ENCODE measurements at places on chromosomes 3 and 15.

DNA sequence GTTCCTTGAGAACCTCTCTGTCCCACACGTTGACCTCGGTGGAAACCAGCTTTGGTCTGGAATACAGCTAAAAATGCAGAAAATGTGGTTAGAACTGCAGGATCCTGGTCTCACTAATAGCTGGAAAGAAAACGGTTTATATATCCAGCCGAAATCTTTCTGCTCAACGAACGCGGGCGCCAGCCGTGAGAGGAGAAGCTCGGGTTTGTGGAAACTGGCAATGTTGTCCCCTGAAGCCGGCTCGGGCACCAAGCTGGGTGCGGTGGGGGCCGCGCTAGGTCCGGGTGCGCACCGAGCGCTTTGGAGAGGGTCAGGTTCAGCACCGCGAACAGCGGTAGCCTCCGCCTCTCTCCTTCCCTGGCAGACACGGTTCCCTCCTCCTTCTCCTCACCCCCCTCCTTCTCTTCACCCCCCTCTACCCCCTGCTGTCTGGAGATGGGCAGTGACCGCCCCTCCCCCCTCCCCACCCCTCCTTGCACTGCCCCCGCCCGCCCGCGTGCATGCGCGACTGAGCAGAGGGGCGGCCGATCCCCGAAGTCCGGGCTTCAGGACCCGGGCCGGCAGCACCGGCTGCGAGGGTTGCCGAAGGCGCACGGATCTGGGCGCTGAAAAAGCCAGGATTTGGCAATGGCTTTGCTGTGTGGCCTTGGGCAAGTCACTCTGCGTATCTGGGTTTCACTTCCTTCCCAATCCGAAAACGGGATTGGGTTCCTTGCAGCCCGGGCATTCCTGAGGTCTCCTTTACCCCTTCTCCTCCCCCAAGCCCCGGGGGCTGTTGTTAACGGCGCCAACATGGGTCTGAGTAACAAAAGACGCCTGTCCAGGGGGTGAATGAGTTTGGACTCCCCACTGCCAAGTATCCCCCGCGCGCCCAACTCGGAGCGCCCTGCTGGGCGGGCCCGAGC lies at the start of gene SKOR1:
Gene SKOR1 (plus strand): TSS at position 534 of the 905 bp plus-strand sequence. CDS start 94 bp downstream, at position 628.
- DNase-seq = no peak

DNA sequence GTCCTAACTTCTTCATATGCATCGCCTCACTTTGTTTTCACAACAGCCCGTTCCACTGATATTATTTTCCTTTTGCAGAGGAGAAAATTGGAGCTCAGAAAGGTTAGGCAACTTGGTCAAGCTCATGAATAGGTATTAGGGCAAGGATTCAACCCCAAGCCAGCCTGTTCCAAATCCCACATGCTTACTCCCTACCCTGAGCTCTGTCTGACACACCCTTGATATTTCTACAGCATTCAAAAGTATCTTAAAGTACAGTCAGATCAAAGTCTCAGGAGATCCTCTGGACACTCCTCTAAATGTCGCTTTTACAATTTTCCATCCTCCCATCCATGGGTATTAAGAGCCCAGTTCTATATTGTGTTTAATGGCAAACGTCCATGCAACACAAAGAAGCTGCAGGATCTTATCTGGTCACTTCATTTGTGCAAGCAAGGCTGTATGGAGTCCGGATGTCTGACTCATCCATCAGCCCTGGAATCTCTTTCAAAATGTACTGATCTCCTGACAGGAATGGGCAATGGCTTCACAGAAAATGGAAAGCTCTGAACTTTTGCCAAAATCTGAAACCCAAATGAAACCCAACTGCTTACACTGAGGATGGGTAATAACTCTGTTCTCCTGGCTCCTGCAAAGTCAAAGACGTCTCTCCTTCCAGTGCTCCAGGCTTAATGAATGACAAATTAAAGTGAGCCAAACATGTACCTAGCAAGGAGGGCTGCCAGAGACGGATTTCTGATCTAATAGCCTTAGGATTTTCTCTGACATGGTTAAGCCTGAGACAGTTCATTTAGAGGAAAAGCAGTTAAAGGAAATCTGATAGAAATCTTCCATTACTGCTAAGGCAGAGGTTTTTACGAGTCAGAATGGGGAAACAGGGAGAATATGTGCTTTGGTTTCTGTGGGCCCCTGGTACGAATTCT lies 230.9 kb upstream of the RORA start:
- DNase-seq = peak; percentile 49

GRCh38 chr3:72739531-72740466 lies 108.4 kb downstream of the SHQ1 start:
- DNase-seq = peak; percentile 21

DNA sequence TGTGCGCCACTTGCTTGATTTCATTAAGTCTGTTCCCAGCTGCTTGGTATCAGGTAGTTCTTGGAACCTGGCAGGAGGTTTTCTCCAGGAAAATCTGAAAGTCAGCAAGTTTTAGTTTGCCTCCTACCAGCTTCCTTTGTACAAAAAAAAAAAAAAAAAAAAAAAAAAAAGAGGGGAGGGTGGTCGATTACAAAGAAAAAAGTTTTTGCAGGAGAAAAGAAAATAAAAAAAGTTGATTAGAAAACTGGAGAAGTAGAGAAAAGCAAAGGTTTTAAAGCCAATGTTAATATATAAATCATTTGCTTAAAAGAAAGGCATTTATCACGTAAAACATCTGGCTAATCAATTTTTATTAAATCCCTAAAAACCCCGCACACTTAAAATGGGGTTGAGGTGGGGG lies 5.9 kb downstream of the EPHA3 start:
- DNase-seq = no peak

DNA sequence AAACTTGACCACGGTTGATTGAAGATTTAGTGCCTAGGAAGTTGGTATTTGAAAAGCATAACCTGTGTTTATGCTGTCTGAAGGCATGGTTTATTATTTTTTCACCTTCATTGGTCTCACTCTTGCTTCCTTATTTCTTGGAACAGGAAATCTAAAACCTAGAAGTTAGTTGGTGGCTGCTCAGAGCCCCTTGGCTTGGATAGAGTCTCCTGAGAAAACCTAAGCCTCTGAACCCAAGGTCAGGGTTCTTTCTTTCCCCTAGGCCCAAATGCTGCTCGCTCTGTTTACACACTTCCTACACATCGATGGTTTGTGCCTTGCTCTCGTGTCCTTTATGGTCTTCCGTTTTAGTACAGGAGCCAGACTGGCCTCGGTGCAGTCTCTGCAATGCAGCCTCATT lies 82.2 kb downstream of the TRAK1 start:
- no peak for DNase-seq

DNA sequence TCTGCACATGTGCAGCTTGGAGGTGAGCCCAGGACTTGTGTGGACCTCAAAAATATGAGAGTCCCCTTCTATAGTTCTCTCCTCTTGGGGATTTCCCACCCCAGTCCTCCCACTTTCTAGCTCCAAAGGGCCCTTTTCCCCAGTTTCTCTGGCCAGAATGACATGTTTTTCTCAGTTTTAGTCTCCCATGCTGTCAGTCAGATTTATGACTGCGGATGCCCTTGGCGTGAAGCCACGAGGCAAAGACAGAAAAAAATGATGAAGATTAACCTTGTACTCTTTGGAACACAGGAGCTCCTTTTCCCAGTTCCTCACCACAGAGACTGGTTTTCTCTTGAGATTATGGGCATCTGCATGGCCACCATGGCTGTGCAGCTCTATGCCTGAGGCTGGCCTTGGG lies 72.0 kb upstream of the TTBK2 start:
- no peak for DNase-seq

GRCh38 chr3:12187448-12188327 lies 29.0 kb upstream of the TIMP4 start:
- DNase-seq = no peak

- DNase-seq = no peak
Measured at GRCh38 chr15:52480990-52481389, 47.7 kb downstream of the MYO5A start.

GRCh38 chr3:34067536-34068051 lies 269.2 kb downstream of the PDCD6IP start:
- DNase-seq = no peak

DNA sequence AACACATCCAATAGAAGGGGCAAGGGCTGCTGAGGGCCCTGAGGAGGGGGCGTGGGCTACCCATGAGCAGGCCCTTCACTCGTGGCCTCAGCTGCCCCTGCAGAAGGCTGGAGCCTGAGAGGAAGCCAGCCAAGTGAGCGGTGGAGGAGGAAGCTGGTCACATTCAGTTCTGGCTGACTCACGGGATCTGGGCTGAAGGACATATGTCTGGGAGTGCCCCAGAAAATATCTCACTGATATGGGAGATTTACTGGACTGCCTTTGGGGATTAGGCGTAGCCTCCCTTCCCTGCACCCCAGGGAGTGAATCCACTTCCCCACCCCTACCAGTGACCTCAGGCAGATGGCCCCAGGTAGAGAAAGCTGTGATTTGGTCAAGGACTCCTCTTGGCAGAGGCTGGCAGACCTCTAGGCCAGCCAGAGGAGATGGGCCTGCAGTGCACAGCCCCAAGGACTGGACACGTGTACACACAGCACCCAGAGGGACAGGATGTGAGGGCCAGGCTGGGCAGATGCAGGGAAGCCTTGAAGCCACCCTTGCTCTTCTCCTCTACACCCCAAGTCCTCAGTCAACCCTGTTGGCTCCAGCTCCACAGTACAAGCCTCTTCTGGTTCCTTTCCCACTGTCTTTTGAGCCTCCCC lies 14.2 kb upstream of the ANKDD1A start:
- no peak for DNase-seq

DNA sequence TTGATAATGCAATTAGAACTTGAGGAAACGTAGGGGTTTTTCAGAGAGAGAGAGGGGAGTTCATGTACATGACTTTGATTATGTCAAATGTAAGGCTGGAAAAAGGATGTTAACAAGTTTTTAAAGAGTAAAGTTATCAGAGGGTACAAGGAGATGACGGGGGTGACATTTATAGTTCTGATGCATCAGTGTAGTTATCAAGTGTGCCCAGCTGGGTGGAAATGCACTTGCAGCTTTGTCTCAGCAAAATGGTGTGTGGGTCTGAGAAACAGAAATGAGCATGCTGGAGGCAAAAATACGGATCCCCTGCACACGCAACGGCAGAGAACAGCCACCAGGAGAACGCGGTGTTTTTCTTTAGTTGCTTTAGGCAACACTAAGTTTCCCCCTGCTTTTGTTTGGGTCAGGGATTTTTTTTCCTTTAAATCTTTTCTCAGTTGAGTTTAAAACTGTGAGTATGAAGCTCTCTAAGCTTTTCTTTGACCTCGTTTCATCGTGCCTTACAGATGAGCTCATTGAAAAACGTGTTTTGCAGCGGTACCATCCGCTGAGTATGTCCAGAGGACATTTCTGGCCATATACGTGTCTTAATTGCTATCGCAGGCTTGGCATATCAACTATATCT lies 205.4 kb downstream of the PDZRN3 start:
- no peak for DNase-seq

- DNase-seq = no peak
Measured at GRCh38 chr3:192077795-192078497, 617.0 kb downstream of the PYDC2 start.

Data from COLO829 (cell line).